ENCODE measurements at places on chromosomes 16 and 17.

- no peaks in the 10 kb centered on the region for H3K4me1 ChIP-seq
- no peaks in the 10 kb centered on the region for H3K36me3 ChIP-seq
- no peak within 1 kb of the TSS for H3K27ac ChIP-seq
- DNase-seq: no peak
- H3K4me3 ChIP-seq: no peak within 1 kb of the TSS
Observed at GRCh38 chr17:80169784-80170500, at the start of gene CARD14. Gene CARD14, plus strand, starts transcription at chr17:80170030. Its CDS starts 11,409 bp downstream, at chr17:80181439.

DNA sequence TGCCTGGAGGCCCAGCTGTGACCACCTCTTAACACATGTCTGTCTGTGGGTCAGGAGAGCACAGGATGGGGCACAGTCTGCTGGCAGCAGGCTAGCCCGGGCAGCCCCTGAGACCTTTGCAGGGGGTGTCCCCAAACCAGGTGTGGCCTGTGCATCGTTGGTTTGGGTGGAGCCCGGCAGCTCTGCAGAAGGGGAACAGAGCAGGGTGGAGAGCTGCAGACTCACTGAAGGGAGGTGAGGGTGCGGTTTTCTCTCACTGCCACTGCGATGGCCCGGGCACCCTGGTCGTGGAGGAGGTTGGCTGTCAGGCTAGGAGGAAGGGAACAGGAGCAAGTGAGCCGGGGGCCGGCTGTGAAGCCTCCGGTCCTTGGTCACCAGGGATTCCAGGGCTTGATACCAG is 28.8 kb downstream of the NLRC3 start:
- H3K4me1 ChIP-seq: peaks cover 9% of the 10 kb centered on the region
- DNase-seq: no peak
- peaks cover 67% of the 10 kb centered on the region for H3K36me3 ChIP-seq
- H3K27ac ChIP-seq: no peak overlapping the region
- no peak overlapping the region for H3K4me3 ChIP-seq

GRCh38 chr17:68868708-68869107 is 86.5 kb downstream of the ABCA8 start:
- H3K27me3 ChIP-seq: peaks cover 20% of the 10 kb centered on the region
- no peak overlapping the region for H3K4me3 ChIP-seq
- no peaks in the 10 kb centered on the region for H3K4me1 ChIP-seq

DNA sequence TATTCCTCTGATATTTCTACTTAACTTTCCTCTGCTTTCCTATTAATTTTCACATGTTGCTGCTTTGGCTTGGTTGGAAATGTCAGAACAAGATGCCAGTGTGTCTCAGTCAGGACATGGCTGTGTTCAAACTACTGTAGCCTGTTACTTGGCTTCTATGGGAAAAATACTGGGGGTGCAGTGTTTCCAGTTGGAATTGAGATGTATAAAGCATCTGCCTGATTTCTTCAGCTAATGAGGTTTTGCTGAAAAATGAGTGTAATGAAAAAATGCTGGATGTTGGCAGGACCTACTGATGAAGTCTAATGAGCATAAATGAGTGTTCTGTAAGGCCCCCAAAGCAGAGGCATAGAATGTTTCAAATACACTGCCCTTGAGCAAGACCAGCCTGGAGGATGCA is 166.6 kb downstream of the PHKB start:
- DNase-seq: no peak
- H3K4me3 ChIP-seq: no peak overlapping the region
- peaks cover 12% of the 10 kb centered on the region for H3K4me1 ChIP-seq
- H3K27me3 ChIP-seq: no peaks in the 10 kb centered on the region

DNA sequence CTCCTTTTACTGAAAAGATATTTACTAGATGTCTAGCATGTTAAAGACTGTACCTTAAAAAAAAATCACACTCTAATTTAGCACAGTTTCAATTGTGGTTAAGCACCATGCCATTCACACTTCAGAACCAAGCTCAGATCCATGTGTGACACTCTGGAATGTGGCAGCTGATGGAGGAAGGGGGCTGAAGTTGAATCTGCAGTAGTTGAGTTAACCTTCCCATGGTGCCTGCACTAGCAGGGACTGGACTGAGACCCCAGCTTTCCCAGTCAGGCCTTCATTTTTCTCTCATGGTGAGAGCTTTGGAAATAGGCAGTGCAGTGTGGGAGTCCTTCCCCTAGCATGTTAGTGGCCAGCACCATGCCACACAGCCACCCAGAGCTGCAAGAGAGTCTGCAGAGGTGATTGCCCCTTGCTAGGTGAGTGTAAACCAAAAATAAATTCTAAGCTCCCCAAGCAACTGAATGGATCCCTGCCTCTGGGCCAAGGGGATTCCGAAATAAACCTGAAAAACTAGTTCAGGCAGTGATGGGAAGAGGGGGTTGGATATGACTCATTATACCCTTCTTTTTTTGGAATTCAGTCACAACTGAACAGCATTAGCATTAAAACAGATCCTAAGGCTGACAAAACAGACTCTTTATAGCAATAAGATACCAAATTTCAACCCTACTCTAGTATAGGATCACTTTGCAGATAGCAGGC is 208.5 kb downstream of the WWOX start:
- no peak for DNase-seq
- no peaks in the 10 kb centered on the region for H3K27me3 ChIP-seq
- H3K27ac ChIP-seq: no peak overlapping the region
- H3K4me3 ChIP-seq: no peak overlapping the region
- H3K36me3 ChIP-seq: no peaks in the 10 kb centered on the region

GRCh38 chr17:40602445-40603443 is 37.5 kb upstream of the CCR7 start:
- H3K4me1 ChIP-seq: peaks cover 64% of the 10 kb centered on the region
- DNase-seq: no peak
- H3K36me3 ChIP-seq: peaks cover 22% of the 10 kb centered on the region
- H3K4me3 ChIP-seq: peak overlapping the region; percentile 51

DNA sequence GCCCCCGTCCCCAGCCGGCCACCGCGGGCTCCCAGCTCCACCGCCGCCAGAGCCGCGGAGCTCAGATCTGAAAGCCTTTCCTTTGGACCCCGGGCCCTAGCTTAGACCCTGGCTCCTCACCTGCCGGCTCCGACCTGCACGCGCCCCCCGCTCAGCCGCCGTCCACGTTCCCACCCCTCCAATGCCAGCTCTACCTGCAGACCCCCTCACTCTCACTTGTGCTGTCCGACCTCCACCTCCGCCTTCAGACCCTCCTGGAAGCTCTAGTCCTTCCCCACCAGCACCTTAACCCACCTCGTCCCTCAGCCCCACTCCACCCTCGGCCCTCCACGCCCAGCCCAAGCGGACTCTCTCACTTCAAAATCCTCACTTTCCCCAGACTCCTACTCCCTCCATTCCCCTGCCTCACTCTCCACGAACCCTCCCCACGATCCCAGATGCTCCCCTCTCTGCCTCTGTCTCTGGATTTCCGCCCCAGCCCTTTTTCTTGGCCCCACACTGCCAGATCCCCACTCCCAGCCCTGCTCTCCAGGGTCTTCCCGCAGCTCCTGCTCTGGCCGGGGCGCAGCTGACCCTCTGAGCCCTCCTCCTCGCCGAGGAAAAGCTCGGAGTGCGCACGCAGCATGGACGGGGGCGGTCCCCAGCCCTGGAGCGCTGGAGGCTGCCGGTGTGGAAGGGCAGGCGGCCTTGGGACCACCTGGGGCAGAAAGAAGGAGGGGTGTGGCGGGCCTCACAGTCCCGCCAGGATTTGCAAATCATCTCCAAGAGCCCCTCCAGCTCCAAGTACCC is at the start of gene TMEM114:
Gene TMEM114, minus strand, starts transcription at position 612 of the 789 bp plus-strand sequence. CDS start 673 bp downstream, outside the sequence.
- DNase-seq: no peak
- peaks cover 46% of the 10 kb centered on the region for H3K27me3 ChIP-seq
- no peak within 1 kb of the TSS for H3K4me3 ChIP-seq
- H3K4me1 ChIP-seq: no peaks in the 10 kb centered on the region
- no peaks in the 10 kb centered on the region for H3K36me3 ChIP-seq

DNA sequence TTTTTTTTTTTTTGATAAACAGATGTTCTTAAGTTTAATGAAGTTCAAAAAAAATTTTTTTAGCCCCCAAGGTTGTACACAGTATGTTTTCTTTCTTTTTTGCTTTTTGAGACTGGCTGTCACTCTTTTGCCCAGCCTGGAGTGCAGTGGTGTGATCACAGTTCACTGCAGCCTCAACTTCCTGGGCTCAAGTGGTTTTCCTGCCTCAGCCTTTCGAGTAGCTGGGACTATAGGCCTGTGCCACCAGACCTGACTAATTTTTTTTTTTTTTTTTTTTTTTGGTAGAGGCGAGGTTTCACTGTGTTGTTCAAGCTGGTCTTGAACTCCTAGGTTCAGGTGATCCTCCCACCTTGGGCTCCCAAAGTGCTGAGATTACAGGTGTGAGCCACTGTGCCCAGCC is 12.8 kb downstream of the ITGAE start:
- peak overlapping the region; percentile 53 for H3K4me3 ChIP-seq
- DNase-seq: peak; percentile 29
- peaks cover 35% of the 10 kb centered on the region for H3K4me1 ChIP-seq
- peak overlapping the region; percentile 70 for H3K27ac ChIP-seq
- H3K27me3 ChIP-seq: no peaks in the 10 kb centered on the region

DNA sequence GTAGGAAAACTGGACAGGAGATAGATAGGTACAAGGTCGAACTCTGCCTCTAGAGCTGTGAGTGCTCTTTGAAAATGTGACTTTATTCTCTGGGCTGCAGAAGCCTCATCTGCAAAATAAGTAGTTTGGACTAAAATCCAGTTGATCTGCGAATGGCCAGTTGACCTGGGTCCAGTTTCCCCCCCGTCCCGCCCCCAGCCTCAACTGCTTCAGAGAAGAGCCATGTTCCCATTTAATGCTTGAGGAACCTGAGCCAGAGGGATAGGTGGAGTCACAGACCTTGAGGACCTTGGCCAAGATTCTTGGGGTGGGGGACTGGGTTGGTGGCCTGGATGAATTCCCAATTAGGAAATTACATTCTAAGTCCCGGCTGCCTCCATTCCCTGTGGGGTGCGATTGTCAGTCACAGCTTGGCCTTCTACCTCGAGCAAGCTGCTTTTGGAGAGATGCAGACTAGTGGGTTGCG is 14.1 kb downstream of the TBX2 start:
- DNase-seq: no peak
- H3K4me3 ChIP-seq: peak overlapping the region; percentile 73
- H3K36me3 ChIP-seq: peaks cover 6% of the 10 kb centered on the region
- peaks cover 16% of the 10 kb centered on the region for H3K4me1 ChIP-seq
- peaks cover 14% of the 10 kb centered on the region for H3K27me3 ChIP-seq

DNA sequence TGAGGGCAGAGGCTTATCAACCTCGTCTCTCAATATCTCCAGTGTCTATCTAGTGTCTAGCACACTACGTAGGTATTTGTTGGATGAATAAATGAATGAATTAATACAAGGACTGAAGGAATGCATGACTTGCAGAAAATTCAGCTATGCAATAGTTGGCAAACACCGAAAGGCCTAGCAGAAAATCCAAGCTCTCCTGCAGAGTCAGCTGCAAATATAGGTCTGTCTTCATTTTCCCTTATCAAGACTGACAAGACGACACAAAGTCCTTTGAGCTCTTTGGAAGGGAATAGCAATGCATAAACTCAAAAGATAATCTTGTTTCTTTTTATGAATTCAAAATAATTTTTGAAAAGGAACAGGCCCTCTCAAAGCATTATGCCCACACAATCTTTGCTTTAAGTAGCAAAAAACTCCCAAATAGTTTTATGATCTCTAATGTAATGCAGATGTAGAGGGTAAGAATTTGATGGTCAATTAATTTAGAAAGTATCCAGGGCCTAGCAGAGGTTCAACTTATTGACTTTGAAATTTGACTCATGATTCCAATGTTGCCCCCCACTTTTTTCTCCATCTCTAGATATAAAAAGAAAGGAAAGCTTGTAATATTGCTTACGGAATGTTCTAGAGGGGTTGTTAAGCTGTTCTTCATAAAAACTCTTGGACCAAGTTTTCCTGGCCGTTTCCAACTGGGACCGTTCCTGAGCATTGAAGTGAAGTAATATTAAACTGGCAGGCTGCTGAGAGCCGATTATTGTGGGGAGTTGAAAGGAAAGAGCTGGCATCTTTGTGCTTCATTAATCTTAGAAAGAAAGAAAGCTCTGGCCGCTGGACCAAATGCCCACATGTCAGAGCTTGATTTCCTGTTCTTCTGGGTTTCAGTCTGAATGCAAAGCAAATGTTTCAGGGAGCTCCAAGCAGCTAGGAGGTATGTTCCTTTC is 227.3 kb downstream of the HS3ST3A1 start:
- no peaks in the 10 kb centered on the region for H3K27me3 ChIP-seq
- no peak overlapping the region for H3K4me3 ChIP-seq
- no peak for DNase-seq
- H3K36me3 ChIP-seq: no peaks in the 10 kb centered on the region
- H3K27ac ChIP-seq: no peak overlapping the region

- H3K4me3 ChIP-seq: no peak overlapping the region
- H3K4me1 ChIP-seq: peaks cover 2% of the 10 kb centered on the region
- no peak for DNase-seq
- H3K27ac ChIP-seq: no peak overlapping the region
- no peaks in the 10 kb centered on the region for H3K27me3 ChIP-seq
- no peaks in the 10 kb centered on the region for H3K36me3 ChIP-seq
Observed at GRCh38 chr17:35297666-35298065, 54.8 kb downstream of the SLFN5 start.

GRCh38 chr17:49667854-49668253 is 10.0 kb downstream of the SPOP start:
- H3K36me3 ChIP-seq: peaks cover 16% of the 10 kb centered on the region
- H3K27me3 ChIP-seq: no peaks in the 10 kb centered on the region
- H3K27ac ChIP-seq: no peak overlapping the region
- DNase-seq: no peak
- H3K4me1 ChIP-seq: peaks cover 19% of the 10 kb centered on the region
- H3K4me3 ChIP-seq: no peak overlapping the region

DNA sequence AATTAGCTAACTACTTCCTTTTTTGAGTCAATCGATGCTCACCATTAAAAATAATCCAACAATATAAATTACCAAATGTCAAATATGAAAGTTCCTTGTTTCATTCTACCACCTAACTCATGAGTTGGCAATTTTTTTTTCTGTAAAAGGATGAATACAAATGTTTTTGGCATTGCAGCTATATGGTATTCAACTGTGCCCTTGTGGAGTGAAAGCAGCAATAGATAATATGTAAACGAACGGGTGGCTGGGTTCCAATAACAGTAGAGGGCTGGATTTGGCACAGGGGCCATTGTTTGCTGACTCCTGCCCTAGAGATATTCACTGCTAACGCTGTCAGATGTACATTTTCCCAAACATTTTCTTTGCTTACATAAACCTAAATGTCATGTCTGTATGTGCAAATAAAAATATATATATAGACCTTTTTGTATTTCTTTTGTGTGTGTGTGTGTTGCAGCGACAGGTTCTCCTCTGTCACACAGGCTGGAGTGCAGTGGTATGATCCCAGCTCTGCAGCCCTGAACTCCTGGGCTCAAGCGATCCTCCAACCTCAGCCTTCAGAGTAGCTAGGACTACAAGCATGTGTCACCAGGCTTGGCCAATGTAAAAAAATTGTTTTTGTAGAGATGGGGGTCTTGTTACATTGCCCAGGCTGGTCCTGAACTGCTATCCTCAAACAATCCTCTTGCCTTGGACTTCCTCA is 73.9 kb downstream of the RPGRIP1L start:
- DNase-seq: no peak
- no peak overlapping the region for H3K27ac ChIP-seq
- H3K4me1 ChIP-seq: no peaks in the 10 kb centered on the region
- H3K4me3 ChIP-seq: no peak overlapping the region
- H3K27me3 ChIP-seq: no peaks in the 10 kb centered on the region
